D341Med (cell line): ENCODE measurements at places on chromosomes 2 and 18.

DNA sequence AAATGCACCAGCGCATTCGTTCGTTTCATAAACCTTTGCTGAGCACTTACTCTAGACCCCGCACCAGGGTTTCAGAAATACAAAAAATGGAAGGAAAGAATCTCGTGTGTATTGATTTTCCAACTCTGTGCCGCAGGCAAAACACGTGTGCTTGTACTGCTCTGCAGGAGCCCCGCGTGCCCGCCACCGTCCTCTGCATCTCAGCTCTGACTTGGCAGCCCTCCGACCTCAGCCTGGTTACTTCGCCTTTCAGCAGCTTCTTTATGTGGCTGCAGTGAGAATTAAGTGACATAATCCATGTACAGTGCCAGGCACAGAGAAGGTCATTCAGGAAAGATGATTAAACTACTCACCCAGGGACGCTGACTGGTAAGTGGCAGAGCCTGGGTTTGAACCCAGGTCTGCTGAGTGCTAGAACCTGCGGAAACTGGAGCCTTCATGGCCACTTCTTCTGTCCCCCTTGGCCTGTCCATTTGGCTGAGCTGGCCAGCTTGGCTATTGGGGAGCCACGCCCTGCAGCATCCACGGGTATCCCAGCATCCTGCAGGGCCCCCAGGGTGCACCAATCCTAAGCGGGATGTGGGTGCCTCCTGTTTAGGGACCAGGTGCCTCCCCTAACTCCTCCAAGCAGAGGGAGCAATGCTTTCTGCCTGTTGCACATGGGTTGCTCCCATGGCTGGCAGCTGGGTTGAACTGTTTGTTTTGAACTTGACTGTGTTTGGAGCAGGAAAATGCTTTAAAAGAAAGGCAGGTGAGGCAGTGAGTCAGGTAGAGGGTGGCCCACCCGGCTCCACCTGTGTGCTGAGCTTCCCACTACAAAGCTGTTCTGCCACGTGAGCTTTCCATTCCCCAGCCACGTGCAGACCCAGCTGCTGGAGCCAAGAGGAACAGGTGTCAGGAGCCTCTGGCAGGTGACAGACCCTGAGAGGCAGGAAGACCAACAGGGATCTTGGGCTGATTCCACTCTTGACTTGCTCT lies 34.3 kb downstream of the INHBB start:
- DNase-seq = no peak

DNA sequence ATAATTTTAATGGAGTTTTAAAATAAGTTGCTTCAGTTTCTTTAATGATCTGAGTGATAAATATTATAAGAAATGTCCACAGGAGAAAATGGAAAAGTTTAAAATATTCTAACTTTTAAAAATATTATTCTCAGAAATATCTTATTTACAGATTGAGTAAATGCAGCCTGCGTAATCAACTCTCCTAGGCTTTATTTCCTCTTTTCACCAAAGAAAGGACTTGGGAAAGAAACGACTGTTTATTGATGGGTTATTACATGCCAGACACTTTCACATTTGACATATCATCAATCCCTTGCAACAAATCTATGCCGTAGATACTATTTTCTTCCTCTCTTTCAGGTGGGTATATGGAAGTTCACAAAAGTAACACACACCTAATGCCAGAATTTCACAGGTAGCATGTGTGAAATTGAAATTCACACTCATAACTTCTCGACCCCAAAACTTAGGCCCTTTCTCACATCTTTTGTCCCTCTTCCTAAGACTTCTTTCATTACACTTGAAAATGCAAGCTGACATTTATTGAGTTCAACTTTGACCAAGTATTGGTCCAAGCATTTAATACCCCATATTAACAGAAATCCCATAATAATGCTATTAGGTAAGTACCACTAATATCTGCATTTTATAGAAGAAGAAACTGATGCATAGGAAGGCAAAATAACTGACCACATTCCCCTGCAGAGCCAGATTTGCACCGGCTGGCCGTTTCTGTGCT lies 49.2 kb downstream of the MYOM1 start:
- DNase-seq = no peak

GRCh38 chr2:240563951-240564560 lies 3.9 kb downstream of the DUSP28 start:
- DNase-seq = no peak

DNA sequence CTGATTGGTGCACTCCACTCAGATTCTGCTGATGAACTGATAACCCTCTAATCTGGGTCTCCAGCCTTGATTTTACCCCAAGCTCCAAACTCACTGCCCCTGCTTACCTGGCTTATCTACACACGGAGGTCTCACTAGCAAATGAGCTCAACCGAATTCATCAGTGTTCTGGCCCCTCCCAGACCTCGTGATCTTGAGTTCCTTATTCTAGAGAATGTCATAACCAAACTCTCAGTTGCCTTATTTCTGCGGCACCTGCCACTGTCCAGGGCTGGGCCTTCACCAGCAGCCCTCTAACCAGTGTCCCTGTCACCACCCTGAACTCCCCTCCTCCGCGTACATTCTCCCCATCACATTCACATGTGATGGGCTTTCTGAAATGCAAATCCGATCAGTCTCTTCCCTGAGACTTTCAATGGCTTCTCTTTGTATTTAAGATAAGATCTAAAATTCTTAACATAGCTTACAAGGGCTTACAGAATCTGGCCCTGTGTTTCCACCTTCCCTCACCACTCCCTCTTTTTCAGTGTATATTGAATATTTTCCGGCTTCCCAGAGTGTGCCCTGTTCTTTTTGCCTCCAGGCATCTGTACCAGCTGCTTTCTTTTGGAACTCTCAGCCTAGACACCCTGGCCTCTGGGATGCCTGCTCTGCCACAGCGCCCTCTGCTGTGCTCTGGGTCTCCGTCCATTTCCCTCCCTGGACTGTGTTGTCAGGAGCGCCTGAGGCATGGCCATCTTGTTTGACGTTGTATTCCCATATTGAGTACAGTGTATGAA lies 31.1 kb downstream of the NAB1 start:
- DNase-seq = peak; percentile 60

GRCh38 chr2:20544153-20544747 lies 97.4 kb downstream of the RHOB start:
- no peak for DNase-seq

DNA sequence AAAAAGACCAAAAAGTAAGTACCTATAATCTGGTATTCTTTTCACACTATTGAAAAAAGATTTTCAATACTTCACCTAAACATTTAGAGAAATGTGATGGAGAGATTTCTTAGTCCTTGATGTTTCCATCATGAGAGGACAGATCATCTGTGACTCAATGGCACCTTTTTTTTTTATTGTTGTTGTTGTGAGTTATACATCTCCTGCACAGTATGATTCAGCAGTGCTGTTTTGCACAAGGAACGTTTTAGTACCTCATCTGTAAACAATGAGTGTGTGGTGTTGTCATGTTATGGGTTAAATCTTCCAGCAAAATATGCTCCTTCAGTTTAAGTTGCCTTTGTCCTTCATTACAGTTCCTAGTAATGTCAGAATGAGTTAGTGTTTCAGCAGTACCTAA lies 2.2 kb downstream of the KIAA1328 start:
- no peak for DNase-seq

GRCh38 chr2:186852508-186852907 lies 3.5 kb upstream of the ZSWIM2 start:
- no peak for DNase-seq

DNA sequence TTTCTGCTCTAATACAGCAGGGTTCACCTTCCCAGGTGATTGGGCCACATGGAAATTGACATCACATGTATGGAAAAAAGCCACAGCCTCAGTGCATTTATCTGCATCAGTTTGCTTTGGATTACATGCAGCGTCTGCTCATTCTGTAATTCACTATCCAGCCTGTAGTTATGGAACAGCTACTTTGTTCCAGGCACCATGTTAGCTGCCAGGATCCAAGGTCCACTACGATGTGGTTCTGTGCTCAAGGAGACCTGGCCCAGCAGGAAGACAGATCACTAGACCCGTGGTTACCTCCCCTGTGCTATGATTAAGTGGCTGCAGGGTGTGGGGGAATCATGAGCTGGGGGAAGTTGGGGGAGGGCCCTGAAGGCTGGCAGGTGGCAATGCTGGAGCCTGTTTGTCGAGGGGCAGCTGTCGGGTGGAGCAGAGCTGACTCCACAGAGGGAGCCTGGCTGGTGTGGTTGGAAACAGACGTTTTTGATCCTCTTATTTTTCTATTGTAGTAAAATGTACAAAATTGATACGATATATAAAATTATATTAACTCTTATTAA lies 58.6 kb downstream of the TSHZ1 start:
- no peak for DNase-seq

- peak; percentile 80 for DNase-seq
Measured at GRCh38 chr2:47601568-47601967, 181.4 kb upstream of the MSH6 start.

GRCh38 chr2:146363731-146364130 lies 1481.1 kb upstream of the ACVR2A start:
- DNase-seq = no peak

DNA sequence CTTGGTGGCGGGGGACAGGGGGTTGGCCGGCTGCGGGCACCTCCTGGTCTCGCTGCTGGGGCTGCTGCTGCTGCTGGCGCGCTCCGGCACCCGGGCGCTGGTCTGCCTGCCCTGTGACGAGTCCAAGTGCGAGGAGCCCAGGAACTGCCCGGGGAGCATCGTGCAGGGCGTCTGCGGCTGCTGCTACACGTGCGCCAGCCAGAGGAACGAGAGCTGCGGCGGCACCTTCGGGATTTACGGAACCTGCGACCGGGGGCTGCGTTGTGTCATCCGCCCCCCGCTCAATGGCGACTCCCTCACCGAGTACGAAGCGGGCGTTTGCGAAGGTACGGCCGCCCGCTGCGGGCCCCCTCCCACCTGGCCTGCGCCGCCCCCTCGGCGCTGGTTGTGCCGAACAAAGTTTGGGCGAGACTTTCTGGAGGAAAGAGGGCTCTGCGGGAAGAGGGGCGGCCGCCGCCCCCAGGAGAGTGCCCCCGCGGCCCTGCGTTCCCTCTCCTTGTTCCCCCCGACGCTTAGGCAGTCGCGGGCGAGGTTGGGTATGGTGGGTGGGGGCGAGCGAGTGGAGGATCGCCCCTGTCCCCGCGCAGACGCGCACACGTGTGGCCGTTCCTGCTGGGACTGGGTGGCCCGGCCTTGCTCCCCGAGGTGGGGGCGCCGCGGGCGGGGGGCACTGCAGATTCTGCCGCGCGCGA lies 866 bp downstream of the CRIM1 start:
- peak; percentile 67 for DNase-seq

DNA sequence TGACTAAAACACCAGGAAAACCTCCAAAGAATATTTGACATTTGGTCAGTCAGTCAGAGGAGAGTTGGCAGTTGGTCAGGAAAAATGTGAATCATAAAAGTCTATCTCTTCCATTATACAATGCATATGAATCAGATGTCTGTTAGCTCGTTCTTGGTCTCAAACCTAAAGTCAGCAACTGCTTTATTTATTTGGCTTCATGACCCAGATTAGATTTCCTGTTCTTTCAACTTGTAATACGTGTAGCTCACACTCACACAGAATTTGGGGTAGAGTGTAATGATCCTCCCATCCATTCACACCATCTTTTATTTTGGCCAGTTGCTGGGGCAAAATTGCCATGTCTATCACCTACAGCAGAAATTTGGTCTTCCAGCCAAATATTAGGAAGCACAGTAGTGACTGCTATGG lies 81.9 kb upstream of the COL5A2 start:
- DNase-seq = no peak

DNA sequence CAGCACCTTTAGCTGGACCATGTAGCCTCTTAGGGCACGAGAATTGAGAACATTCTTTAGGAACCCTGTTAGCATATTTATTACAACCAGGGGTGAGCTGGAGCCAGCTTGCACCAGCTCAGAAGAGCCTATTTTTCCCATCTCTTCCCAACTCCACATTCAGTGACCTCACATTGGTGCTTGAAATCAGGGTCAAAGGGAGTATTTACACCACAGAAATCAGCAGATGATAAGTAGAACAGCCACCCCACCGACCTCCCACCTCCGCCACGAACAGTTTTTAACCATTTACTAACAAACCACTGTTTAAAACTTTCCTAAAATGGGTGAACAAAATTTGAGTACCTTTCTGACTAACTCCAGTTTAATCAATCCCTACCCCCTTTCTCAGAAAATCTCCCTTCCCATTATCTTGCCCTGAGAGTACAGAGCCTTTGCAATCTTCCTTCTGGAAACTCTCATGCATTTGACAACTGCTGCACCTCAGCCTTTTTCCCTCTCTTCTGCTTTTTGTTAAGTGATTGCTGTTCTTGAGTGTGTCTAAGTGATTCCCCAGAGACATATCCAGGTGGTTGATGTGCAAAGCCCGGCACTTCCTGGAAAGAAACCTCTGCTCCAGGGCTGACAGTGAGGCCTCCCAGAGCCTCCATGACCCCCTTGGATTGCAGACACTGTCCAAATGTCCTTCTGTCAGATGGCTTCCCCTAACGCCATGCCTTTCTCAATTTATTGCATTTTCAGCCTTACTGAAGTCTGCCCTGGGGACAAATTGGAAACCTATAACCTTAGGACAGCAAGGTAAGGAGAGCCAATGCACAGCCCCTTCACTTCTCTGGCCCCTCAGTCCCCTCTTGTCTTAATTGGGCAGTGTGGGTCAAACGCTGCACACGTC lies 389.5 kb upstream of the TNP1 start:
- DNase-seq = no peak

DNA sequence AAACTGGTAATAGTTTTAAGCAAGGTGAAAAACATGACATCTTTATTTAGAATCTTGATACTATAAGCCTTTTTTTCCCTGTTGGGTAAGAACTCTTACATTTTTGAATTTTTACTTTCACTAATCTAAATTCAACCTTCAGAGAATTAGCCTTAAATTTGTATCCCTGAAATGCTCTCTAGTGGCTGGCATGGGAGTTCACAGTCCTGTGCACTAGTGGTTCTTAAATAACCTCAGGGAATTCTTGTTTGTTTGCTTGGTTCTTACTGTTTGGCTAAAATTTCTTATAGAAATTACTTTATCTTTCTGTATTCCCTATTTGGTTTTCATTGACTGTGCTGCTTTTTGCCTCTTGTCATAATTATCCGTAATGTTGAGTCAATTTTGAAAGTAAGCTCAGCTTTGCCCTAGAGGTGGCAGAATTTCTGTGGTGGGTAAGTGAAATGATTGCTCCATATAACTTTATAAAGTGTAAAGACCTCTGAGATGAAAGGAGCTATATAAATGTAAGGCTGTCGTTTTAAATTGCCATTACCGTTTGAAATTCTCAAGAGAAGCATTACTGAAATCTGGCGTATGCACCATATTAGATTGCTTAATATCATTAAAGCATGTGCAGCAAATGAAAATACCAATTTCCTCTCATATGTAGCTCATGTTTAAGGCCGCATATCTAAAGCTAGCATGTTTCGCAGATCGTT lies 391.3 kb upstream of the FIGN start:
- no peak for DNase-seq

GRCh38 chr2:48221846-48222516 lies 308.0 kb upstream of the STON1 start:
- no peak for DNase-seq

DNA sequence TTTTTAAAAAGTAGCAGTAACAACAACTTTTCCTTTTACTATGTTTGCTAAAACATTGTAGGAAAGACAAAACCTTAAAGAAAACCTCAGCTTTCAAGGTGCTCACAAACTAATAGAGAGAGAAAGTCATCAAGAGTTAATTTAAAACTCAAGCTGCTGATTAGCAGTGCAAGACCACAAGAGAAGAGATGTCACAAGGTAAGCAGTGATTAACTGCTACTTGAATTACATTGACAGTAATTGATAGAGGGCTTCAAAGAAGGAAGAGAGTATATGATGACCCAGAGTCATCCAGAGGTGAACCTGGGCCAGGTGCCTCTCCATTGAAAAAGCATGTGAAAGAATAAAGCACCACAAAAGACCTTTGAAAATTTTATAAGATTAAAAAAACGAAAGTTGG lies 939.6 kb upstream of the CNTNAP5 start:
- no peak for DNase-seq
